ENCODE measurements at places on chromosomes 5 and 9. TPM values are rescaled to one million over a fixed set of nuclear protein-coding genes. Genes with fewer than 3 reads are reported as not detected.
A peak's percentile ranks its signal among the peaks of the same experiment; 100 is the strongest.

FAM200C gene
- total RNA-seq = 22.8 TPM

SPINK4 gene
- total RNA-seq = not detected

CENPK gene
- total RNA-seq = 16.0 TPM

GLIPR2 gene
- total RNA-seq = 31.8 TPM

GPR150 gene
- 0.50 TPM for total RNA-seq

DNA sequence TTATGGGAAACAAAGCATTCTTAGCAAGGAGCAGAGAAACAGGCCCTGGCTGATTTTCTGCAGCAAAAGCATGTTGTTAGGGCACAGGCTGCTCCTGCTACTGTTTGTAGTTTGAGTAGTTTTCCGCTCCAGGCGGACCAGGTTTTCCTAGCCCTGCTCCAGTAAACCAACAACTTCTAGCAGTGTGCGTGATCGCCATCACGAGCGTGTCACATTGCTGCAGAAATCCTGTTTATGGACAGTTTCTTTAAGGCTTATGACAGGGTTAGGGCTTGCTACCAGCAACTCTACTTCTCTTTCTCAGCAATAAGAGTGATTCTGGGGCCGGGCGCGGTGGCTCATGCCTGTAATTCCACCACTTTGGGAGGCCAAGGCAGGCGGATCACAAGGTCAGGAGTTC, 803.9 kb upstream of the CDH10 start:
- DNase-seq = peak; percentile 10

GRCh38 chr9:134371731-134372130, 45.5 kb downstream of the RXRA start:
- DNase-seq = no peak

DNA sequence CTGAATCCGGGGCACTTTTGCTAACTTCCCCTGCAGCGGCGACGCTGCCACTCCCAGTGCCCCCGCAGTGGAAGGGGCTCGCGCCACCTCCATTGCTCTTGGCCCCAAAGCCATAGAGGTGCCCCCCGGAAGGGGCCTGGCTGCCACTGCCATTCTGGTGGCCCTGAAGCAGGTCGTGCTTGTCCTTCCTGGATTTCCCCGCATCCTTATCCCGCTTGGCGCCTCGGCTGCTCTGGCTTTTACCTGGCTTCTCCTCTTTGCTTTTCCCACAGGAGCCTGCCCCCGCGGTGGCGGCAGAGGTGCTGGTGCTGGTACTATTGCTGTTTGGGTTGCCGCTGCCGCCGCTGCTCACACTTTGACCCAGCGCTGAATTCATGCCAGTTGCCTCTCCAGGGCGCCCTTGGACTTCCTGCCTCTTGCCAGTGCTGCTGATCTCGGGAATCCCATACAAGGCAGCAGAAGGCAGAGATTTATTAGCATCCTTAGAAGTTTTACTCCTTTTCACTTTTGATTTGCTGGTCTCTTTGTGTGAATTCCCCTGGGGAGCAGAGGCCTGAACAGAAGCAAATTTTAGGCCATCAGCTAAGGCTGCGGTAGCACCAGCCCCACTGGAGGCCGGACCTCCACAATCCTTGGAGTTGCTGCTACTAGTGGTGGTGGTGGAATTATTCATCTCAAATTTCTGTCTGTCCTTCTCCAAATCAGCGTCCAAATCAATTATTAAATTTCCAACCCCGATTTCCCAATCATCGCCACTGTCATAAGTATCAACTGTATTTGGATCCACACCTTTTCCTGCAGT, 2.1 kb downstream of the ZNF608 start:
- peak; percentile 82 for DNase-seq

- DNase-seq = no peak
Measured at GRCh38 chr5:154312576-154312975, 122.0 kb downstream of the GALNT10 start.

GRCh38 chr9:38149647-38150046, 80.6 kb upstream of the SHB start:
- DNase-seq = no peak

DNA sequence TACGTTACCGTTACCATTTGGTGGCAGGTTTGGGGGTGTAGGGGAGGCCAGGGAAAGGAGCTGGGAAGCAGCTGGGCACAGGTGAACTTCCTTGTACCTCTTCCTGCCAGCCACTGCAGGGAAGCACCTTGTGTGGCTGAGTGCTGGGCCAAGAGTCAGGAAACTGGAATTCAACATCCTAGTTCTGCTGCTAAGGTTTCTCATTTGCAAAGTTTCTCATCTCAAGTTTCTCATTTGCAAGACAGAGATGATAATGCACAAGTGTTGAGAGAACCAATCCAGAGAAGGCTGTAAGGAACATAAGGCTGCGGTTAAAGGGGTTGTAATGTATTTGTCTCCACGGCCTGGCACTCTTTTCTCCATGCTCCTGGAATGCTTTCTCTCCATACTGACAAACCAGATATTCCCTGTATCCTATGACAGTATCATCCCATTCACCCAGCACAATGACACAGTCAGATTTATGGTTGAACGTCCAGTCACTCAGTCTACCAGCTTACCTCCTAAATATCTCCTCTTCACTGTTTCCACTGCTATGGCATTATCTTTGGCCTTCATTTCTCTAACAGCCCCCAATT, 33.6 kb upstream of the LARP1 start:
- no peak for DNase-seq
